ENCODE measurements at places on chromosomes 1 and 21. TPM values are rescaled to one million over a fixed set of nuclear protein-coding genes. Genes with fewer than 3 reads are reported as not detected.

DNA sequence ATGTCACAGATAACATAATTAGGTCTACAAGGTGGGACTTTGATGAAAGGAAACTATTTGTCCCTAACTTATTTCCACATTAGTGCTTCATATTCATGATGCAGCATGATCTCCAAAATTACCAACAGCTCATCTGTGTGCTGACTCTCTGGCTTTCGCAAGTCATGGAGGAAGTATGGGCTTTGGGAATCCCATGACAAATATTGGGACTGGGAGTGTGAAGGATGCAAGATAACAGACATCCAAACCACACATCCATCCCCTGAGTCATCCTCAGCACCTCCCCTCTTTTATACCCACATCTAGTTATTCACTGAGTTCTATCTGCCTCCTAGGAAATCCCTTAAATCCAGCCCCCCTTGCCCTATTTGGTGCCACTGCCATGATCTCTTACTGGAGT, 102.8 kb upstream of the COL24A1 start:
- no peak for DNase-seq

DNA sequence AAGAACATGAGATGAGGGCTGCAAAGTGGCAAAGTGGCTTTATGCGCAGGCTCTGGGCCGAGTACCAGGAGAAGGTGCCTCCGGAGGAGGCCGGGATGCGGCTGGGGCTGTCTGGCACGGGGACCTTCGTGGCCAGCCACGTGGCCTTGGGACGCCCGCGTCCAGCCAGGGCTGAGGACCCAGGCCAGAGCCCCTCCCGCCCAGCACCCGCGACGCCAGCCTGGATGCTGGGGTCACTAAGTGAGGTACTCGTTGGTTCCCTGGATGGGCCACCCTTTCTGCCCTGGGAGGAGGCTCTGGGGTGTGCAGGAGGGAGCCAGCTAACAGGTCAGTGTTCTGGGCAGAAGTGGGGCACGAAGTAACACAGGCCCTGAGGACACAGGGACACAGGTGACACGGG, 12.6 kb downstream of the SCNN1D start:
- DNase-seq: no peak

GRCh38 chr1:28021064-28021463, 61.3 kb downstream of the XKR8 start:
- DNase-seq: no peak

DNA sequence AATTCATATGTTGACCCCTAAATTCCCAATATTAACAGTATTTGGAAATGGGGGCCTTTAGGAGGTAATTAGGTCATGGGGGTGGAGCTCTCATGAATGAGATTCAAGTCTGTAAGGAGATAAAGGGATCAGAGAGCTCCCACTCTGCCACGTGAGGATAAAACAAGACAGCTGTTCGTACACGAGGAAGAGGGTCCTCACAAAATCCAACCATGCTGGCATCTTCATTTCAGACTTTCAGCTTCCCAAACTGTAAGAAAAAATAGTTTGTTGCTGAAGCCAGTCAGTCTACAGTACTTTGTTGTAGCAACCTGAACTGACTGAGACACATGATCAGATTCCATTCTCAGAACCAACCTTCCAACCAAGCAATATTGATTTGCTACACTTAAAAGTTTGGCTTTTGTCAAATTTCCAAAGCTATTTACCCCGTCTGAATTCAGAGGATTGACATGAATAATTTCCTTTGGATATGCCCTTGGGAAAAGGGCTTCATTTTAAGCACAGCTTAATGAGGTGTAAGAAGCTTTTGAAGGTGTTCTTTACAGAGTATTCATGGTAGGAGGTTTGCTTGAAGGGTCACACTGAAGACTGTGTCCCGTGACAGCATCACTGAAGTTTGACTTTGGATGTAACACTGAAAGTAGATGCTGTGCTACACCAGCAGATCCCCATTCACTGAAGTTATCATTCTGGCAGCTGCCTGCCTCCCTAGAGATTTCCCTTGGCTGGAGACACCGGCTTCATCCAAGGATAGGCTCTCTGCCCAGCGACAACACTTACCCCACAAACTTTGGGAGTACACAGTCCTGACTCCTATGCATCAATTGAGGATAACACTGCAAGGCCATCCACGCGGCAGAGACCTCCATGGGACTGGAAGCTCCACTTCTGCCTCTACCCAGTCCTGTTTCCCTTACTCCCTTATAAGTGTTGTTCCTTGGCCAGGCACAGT, 4.9 kb upstream of the OMA1 start:
- no peak for DNase-seq

DNA sequence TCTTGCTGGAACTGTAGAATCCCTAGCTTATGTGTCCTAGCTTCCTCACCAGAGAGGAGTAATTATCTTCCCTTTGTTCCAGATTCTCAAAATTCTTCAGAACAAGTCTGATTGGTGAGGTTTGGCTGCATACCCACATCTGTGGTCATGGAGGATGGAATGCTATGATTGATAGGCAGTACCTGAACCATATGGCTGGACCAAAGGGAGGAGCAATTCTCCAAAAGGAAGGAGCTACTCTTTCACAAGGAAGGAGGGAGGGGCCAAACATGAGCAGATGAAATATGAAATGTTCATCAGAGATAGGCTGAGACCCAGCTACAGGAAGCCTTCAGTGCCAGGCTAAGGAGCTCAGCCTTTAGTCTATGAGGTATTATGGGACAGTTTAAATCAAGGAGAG, 5.0 kb upstream of the RNF19B start:
- no peak for DNase-seq

DNA sequence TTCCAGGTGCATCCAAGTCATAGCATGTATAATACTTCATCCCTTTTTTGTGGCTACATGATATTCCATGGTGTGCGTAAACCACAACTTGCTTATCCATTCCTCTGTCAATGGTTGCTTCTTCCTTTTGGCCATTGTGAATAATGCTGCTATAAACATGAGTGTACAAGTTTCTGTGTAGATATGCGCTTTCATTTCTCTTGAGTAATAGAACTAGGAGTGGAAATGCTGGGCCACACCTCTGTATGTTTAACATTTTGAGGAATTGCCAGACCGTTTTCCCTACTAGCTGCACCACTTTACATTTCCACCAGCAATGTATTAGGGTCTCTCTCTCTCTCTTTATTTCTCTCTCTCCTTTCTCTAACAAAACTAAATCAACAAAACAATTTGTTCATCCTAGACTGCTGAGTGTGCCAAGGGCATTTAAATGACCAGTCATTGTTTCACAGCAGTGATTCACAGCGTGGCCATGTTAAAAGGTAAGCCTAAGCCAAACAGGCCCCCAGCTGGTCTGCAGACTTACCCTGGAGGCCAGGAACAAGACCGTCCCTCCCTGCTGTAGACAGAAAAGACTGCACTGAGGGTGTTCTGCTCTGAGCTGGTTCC, 53.2 kb upstream of the LYST start:
- no peak for DNase-seq

DNA sequence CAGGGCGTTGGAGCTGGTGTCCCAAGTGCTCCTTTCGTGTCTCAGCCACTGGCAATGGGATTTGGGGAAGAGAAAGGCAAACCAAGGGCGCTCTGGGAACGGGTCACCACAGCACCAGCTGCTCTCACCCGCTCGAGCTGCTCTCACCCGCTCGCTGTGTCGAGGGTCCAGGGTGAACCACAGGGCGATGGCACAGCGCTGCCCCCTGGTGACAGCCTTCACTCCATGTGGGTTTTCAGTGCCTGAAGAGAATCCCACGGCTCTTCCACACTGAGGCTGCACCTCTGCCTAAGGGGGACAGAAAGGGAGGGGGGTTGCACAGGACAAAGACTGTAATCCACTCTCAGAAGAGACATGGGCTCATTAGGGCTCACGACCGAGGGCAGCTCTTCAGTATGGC, 7.1 kb upstream of the CLDN19 start:
- DNase-seq: no peak

- DNase-seq: no peak
Measured at GRCh38 chr1:9809100-9809510, 14.7 kb downstream of the CLSTN1 start.

- no peak for DNase-seq
Measured at GRCh38 chr1:161013488-161014230, 7.3 kb downstream of the F11R start.

DNA sequence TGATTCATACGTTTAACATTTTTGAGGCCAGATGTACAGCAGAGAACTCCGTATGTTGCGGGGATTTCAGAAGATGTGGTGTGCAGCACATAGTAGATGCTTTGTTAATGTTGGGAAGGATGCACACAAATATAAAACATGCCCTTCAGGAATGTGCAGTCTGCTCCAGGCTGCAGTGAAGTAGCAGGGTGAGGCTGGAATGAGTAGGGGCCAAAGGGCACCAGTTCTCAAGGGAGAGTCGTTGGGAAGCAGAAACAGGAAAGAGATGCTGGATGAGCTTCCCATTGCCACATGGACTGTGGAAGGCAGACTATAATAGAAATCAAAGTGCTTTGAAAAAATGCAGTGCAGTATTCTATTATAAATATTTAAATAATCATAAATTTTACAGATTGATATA, 126.9 kb downstream of the NOS1AP start:
- no peak for DNase-seq

DNA sequence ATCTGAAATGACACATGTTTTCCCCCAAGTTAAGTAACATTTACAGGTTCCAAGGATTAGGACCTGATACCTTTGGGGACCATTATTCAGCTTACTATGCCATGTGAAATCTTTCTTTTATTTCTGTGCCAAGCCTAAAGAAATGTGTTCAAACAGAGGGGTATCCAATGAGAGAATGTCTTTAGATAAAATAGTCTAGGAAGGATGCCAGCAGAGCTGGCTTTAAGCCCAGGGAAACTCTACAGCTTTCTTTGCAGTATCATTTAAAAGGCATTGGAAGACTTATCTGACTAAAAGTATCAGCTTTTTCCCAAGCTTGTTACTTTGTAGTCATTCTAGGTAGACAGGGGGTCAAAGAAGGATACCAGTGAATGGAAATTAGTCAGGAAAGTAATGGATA, 860.4 kb downstream of the PLA2G4A start:
- DNase-seq: no peak

- peak; percentile 44 for DNase-seq
Measured at GRCh38 chr1:160726498-160727315, 12.3 kb upstream of the SLAMF7 start.

DNA sequence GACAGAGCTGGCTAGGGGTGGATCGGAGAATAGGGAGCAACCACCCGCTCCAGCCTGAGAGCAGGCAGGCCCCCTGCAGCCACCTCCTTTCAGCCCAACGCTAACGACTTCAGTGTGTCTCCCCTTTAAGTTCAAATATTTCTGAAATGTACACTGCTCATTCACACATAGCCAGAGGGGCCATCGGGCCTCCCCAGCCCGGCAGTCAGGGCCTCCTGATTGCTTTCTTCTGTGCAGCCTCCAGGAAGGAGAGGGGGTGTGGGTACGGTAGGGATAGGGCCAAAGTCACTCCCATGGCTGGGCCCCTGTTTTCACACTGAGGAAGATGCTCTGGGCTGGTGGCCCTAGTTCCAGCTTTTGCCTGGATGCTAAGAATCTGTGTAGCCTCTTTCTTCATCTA, 64.8 kb downstream of the EPHB2 start:
- DNase-seq: no peak

GRCh38 chr1:92444351-92444750, 42.4 kb downstream of the GFI1 start:
- no peak for DNase-seq

- DNase-seq: no peak
Measured at GRCh38 chr1:32813941-32814739, 3.0 kb downstream of the YARS1 start.

DNA sequence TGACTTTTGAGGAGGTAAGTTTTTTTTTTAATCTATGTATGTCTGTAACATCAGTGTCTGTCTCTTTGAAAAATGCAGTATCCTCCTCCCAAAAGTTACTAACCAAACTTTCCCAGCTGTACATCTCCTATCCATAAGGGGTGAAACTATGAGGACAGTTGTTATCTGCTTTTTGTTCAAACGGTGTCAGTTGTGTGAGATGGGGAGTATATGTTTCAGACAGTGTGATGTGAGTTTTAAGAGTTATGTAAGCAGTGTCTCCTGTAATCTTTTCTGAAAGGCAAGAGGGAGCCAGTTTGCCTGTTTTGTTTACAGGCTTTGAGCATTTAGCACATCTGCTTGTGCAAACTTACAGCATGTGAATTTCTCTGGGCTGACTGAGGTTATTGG, 34.8 kb upstream of the CACYBP start:
- no peak for DNase-seq

GRCh38 chr1:100298512-100298911, 32.5 kb downstream of the RTCA start:
- DNase-seq: no peak

DNA sequence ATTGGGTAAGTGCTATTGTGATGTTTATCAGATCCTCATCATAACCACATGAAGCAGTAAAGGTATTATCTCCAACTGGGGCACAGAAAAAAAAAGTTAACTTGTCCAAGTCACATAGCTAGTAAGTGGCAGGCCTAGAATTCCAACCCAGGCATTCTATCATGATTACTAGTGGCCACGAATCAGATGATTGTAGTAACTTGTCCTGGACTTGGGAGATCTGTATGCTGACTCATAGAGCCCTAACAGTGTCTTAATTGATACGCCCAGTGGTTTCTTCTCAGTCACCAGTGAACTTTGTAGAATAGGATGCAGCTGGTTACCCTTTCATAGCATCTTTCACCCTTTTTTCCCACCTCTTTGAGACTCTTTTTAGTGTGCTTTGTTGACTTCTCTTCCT, 91.1 kb upstream of the UBE2U start:
- DNase-seq: no peak

- DNase-seq: no peak
Measured at GRCh38 chr1:156742017-156742416, 1.1 kb upstream of the MRPL24 start.

- DNase-seq: no peak
Measured at GRCh38 chr1:219566951-219567947, 45.7 kb downstream of the ZC3H11B start.

- DNase-seq: no peak
Measured at GRCh38 chr1:206568256-206568655, 44.0 kb downstream of the EIF2D start.

GRCh38 chr1:231603598-231604275, 22.9 kb upstream of the DISC1 start:
- no peak for DNase-seq

The HSPB7 gene
- polyA plus RNA-seq: 4.7 TPM

The EXTL1 gene
- 1.5 TPM for polyA plus RNA-seq

The JTB gene
- polyA plus RNA-seq: 114 TPM

The CCDC27 gene
- 0.17 TPM for polyA plus RNA-seq

The ACTL8 gene
- polyA plus RNA-seq: not detected

The FCRL2 gene
- 0.11 TPM for polyA plus RNA-seq

The KLF17 gene
- polyA plus RNA-seq: not detected

The MX1 gene
- 8.4 TPM for polyA plus RNA-seq

The CFHR3 gene
- 0.22 TPM for polyA plus RNA-seq

The WRAP73 gene
- polyA plus RNA-seq: 16.4 TPM

The GPR25 gene
- polyA plus RNA-seq: not detected

The FMO4 gene
- polyA plus RNA-seq: 17.0 TPM

Data from right renal cortex interstitium (tissue), 3 donors.